Prostate gland (tissue), 2 donors: ENCODE measurements at places on chromosomes 1 and 21. TPM values are rescaled to one million over a fixed set of nuclear protein-coding genes. Genes with fewer than 3 reads are reported as not detected.

Gene IGSF3
- total RNA-seq, result 23.2 TPM

Gene SPRR2G
- total RNA-seq, result not detected

Gene KIFAP3
- total RNA-seq, result 17.1 TPM

Gene STUM
- 4.3 TPM for total RNA-seq

Gene SPRR5
- total RNA-seq, result not detected

Gene MAP3K21
- 76.1 TPM for total RNA-seq

Gene C1QA
- total RNA-seq, result 83.7 TPM

Gene SSU72
- 203 TPM for total RNA-seq

Gene CELA2B
- total RNA-seq, result 1.1 TPM

Gene BGLAP
- total RNA-seq, result 1.8 TPM

Gene SLC26A9
- 0.09 TPM for total RNA-seq

Gene FMO5
- total RNA-seq, result 9.1 TPM

Gene CLIC6
- 7.0 TPM for total RNA-seq

Gene CRNN
- not detected for total RNA-seq

Gene KRTAP10-1
- total RNA-seq, result not detected

Gene CPLANE2
- 5.5 TPM for total RNA-seq

Gene PSMB2
- 64.8 TPM for total RNA-seq

Gene CTPS1
- total RNA-seq, result 56.5 TPM

Gene ANGPTL1
- total RNA-seq, result 18.9 TPM

Gene ZNF683
- 4.8 TPM for total RNA-seq

Gene AMY1A
- not detected for total RNA-seq

Gene PRDM16
- 6.5 TPM for total RNA-seq

Gene MACO1
- total RNA-seq, result 31.0 TPM

Gene PLXNA2
- 7.3 TPM for total RNA-seq

Gene OR2L5
- total RNA-seq, result not detected

Gene ALDH4A1
- total RNA-seq, result 15.7 TPM

Gene RRP1
- 37.5 TPM for total RNA-seq

Gene FCRL2
- total RNA-seq, result not detected

Gene RGS7
- 0.32 TPM for total RNA-seq

Gene RGS13
- not detected for total RNA-seq

Gene CENPF
- 10.9 TPM for total RNA-seq

Gene GUCA2B
- total RNA-seq, result not detected

Gene KRTAP13-3
- not detected for total RNA-seq
